AG08395 (cell line): ENCODE measurements at places on chromosomes 16 and 17.

GRCh38 chr16:84357191-84357651, 11.1 kb upstream of the ATP2C2 start:
- no peak for DNase-seq

DNA sequence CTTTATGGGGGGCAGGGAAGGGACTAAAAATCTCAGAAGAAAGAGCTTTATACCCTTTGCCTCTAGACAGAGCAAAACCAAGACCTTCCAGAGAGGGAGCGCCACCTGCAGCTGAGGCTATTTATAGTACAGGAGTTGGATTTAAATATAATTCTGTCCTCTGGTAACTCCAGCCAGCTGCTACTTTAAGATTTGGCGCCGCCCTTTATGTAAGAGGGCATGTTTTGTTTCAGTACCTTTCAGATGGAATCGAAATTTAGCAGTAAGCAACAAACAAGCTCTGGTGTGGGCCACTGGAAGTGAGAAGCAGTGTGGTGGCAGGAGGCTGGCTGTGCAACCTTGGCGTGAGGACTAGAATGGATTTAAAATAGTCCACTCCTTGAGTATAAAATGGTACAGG, 5.2 kb upstream of the GUCY2D start:
- DNase-seq: no peak

GRCh38 chr17:32792207-32792606, 84.7 kb downstream of the MYO1D start:
- no peak for DNase-seq

DNA sequence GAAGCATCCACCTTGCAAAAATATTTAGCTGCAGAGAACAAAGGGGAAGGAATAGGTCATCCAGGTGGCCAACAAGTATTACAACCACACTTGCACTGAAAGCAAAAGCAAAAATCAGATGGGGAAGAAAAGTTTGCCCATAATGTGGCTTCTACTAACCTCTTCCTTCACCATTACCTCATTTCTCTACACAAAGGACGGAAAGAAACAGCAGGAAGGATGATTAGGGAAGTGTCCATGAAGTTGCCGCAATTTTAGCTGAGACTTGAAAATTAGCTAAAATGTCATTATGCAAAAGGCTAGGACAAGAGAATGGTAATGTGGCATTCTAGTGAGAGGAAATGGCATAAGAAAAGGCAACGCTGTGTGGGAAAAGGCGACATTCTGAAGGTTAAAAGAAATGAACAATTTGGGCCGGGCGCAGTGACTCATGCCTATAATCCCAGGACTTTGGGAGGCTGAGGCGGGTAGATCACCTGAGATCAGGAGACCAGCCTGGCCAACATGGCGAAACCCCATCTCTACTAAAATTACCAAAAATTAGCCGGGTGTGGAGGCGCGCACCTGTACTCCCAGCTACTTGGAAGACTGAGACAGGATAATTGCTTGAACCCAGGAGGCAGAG, 13.7 kb downstream of the KANSL1 start:
- DNase-seq: no peak

DNA sequence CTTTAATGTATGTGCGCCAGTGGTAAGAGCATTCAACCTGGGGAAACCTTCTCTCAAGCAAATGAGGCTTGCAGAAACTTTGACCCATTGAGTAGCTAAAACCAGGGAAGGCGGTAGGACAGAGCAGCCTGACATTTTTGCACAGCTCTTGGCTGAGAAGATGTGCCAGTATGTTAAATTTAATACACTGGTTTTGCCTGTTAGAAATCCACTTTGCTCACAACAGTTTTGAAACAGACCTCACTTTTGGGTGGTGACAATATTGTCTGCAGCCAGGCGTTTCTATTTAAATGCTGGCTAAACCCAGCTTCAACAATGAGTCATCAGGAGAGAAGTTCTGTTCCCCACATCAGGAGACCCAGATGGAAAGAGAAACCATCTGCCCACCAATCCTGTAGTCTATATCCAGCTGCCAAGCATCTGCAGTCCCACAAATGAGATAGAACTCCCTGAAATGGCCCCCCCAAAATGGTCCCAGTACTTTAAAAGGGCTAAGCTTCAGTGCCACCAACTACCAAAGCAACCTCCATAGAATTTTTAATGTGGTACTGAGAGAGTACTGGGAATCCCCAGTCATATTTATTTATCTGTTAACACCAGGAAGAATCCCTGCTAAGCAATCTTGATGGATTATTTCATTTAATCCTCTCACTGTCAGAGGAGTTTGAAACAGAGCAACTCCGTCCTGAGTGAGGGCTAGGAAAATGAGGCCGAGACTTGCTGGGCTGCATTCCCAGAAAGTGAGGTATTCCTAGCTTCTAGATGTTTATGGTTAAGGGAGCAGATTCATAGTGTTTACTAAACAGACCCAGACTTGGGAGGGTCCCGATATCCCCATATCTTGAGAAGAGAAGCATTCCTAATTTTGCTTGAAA, 29.0 kb upstream of the CLEC3A start:
- peak; percentile 82 for DNase-seq

DNA sequence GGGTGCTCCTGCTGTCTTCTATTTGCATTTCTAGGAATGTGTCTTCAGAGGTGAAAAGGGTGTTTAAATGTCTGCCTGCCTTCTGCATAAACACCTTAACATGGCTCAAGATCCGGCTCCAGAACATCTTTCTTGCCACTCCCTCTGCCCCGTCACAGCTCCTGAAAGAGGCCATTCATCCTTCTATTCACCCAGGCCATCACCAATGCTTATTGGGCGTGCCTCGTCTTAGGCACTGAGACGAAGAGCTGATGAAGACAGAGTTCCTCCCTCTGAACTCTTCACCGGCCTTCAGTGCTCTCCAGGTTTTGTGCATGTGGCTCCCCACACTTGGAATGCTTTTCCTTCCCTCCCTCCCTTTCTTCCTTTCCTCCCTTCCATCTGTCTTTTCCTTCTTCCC, 386.7 kb downstream of the UTP18 start:
- DNase-seq: no peak

GRCh38 chr16:19715566-19715965, 2.5 kb downstream of the KNOP1 start:
- DNase-seq: no peak

DNA sequence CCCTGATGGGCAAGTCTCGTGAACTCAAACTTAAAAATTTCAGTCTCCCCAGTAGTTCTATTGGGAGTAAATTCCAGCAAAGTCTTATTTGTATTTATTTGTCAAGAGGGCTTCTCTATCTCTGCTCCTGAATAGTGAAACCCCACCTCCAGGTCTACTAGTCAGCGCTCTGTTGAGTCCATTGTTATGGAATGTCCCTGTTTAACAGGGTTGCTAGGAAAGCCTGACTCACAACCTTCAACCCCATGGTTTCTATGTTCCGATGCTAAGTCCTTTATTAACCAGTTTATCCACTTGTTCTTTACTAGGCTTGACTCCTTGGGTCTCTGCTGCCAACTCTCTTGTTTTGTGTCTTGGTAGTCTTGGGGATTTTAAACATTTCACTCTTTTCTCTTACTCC, 250.7 kb upstream of the MYOCD start:
- DNase-seq: peak; percentile 56

DNA sequence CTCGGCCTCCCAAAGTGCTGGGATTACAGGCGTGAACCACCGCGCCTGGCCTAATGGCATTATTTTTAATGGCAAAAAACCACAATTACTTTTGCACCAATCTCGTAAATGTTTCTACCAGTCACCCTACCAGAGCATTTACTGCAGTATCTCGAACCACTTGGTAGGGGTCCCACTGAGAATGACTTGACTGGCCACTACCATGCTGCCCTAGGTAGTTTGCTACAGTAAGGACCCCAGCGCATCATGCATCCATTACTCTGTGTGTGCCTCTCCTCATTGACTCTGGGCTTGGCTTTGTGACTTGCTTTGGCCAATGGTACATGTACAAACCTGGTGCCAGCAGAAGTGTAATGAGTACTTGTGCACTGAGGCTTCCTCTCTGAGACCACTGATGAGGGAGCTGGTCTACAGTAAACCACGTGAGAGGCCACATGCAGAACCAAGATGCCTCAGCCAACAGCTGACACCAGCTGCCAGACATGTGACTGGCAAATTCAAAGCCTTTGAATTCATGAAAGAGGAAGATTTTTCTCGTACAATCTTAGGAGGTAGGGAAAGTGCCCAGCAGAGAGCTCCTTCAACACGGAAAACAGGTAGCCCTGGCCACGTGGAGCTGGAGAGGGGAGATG, 421.7 kb upstream of the C16orf82 start:
- DNase-seq: no peak

DNA sequence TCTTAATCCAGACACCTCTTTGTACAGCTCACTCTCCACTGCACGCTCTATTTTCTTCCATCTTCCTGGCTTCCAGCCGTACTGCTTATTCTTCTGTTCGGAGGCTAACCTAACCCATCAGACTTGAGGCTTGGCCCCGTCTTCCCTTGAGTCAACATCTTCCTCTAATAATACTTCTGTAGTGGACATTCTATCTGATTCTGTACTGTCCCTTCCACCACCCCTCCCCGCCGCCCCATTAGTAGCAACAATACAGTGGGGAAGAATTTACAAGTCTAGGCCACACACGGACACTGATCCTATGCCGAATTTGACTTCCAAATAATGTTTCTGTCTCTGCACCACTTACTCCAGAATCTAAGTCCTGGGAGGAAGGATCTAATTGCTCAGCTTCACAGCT, 86.0 kb upstream of the TNRC6A start:
- no peak for DNase-seq

DNA sequence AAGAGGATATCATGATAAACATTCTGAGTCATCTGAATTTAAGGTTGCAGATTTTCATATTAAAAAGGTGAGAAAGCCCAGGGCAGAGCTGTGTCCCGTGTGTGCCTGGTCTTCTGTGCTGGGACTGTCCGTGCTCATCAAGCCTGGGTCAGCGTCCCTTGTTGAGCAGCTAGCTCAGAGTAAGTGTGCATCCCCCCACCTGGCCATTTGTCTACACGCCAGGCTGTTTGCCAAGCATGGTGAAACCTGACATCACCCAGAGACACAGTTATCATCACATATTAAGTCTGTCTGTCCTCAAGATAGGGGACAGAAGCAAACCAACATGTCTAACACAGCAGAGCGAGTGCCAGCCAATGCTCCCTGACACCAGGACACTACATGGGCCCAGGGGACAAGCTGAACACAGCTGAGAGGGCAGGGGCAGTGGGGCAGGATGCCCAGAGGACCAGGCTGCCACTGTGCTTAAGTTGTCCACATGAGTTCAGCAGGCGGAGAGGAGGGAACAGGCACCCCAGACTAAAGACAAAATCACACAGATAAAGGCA, 57.9 kb upstream of the CNEP1R1 start:
- no peak for DNase-seq

GRCh38 chr17:33895491-33895890, 359.6 kb upstream of the CCL2 start:
- DNase-seq: no peak

DNA sequence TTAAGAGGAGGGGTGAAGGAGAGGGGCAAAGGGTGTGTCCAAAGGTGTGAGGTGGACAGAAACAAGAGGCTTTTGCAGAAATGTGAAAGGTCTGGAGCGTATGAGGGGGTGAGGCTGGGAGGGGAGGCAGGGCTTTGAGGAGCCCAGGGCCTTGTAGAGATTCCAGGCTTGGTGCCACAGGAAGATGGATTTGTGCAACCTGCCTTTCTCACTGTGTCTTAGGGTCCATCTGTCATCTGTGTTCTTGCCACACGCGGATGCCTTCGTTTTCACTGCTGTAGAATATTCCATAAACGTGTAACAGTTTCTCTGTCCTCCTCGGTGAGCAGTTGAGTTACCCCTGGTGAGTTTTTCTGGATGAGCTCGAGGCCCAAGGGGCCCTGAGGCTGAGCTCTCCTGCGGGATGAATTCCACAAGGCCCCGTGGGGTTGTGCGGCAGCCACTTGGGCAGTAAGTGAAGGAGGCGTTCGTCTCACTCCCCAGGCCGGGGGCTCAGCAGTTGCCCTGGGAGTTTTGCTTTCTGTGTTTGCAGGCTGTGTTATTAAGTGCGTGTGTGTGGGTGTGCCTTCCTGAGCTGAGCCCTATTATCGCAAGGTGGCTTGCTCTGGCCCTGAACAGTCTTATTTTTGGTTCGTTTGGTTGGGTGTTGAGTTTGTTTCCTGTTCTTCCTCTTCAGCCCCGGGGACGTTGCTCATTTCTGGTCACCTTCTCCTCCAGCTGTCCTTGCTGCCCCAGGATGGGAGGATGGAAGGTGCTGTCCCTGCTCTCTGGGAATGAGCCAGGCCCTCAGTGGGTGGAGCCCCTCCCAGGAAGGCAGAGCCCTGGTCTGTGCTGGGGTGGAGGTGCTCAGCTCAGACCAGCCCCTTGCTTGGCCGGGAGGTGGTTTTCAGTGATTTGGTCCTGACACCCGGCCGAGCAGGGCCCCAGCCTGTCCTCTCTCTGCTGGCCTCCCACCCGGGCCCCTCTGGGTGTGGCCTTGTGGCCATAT, 28.4 kb downstream of the BAIAP2 start:
- no peak for DNase-seq

DNA sequence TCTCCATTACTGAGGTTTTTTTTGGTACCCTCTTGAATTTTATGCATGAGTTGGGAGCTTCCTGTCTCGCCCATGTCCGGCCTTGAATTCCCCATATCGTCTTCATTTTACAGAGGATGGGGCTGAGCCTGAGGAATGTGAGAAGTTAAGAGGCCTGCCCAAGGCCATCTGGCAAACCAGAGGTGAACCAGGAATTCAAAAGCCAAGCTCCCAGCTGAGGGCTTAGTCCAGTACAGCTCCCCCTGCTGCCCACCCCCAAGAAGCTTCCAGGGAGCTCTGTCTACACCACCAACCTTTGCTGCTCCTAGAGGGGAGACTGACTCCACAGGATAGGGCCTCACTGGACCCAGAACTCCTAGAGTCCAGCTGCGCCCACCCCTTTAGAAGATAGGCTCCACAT, 20.7 kb upstream of the C16orf78 start:
- DNase-seq: peak; percentile 10

GRCh38 chr16:28104404-28104803, 40.9 kb upstream of the GSG1L start:
- DNase-seq: no peak

GRCh38 chr16:24966634-24967033, 48.5 kb downstream of the ARHGAP17 start:
- DNase-seq: no peak

- DNase-seq: no peak
Observed at GRCh38 chr16:57127037-57127763, 34.8 kb downstream of the CPNE2 start.

- DNase-seq: no peak
Observed at GRCh38 chr17:63221939-63222338, 224.2 kb downstream of the CYB561 start.

- no peak for DNase-seq
Observed at GRCh38 chr17:45666046-45666600, 118.0 kb upstream of the CRHR1 start.

DNA sequence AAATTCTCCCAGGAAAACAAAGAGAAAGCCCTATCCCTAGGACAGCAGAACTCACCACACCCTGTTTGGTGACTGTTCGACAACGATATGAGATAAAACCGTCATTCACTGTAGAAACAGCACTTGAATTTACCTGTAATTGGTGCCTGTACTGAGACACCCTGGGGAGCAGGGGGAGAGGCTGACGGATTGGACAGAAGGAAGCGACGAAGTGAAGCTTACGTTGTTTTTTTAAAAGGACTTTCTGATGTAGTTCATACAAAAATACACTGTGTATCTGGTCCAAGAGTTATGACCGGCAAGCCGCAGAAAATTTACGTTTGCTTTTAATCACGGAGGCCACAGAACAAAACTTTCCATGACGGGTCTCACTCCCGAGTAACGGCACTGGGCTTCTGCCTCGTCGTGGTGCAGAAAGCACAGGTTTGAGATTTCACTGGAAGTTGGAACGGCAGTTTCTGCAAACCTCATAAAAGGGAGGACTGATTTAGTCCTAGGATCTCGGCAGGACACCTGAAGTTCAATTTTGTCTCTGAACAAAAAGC, 9.7 kb downstream of the NXN start:
- DNase-seq: peak; percentile 30

GRCh38 chr16:46729326-46729995, 18.7 kb downstream of the MYLK3 start:
- DNase-seq: no peak
